ENCODE measurements at places on chromosomes 11 and 22.
A peak's percentile ranks its signal among the peaks of the same experiment; 100 is the strongest.

DNA sequence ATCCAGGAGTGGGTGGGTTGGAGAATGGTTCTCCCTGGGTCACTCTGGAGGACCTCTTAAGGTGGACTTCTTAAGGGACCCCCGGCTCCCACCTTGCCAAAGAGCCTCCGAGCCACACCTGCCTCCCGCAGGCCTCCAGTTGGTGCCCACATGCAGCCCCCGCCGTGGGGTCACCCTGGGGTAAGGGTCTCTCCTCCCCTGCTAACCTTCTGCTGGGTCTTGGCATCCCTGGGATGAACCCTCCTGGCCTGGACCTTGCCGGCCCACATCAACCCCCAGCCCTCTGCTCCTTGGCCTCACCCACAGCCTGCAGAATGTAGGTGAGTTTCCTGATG, 12.5 kb upstream of the MUC6 start:
- no peak for DNase-seq

DNA sequence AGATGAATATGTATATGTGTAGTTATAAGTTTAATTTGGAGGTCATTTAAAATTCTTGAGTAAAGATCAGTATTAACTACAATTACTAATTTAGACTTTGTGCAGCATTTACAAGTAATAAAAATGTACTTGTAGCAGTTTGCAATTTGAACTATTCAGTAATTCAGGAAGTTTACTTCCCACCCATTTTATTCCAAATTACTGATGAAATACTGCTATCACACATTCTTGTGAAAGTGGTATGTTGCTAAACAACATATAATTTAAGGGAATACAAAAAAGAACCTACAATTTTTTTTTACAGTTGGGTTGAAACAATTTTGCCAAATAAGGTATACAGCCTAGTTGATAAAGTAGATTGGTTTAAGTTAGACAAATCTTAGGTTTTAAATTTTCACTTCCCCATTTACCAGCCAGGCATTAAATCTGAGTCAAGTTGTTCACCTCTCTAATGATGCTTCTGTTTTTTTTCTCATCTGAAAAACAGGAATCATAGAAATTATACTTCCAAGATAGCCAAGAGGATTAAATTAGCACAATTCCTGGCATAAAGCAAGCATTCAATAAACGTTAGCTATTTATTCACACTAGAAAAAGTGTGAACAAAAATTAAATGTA, 45.3 kb downstream of the ZBTB44 start:
- DNase-seq = no peak

DNA sequence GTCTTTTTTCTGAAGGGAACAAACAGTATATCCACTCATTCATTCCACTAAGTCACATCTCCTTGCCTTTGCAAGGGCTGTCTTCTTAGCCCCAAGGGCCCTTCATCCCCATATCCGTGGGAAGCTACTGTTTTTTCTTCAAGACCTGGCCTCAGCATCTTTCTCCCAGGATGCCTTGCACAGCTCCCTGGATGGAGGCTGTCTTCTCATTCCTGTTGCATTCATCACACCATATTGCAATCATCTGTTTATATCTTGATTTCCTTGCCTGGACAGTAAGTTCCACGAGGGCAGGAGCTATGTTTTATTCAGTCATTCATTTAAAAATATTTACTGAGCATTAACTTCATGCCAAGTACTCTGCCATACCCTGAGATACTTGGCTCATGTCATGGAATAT, 29.3 kb upstream of the NECTIN1 start:
- DNase-seq = no peak

GRCh38 chr11:129348813-129349212, 26.8 kb upstream of the BARX2 start:
- no peak for DNase-seq

DNA sequence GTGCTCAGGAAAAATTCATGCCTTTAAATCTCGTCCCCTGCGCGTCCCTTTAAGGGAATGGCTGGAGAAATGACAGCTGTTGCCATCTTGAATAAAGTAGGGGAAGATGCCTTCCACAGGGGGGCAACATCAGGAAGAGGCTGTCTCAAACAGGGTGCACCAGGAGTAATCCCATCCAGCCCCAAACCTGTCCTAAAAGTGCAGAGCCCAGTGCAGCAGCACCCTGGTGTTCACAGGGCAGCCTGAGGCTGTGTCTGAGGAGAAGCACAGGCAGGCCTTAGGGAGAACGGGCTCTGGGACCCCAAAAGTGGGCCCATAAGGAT, 10.8 kb upstream of the C11orf96 start:
- no peak for DNase-seq

DNA sequence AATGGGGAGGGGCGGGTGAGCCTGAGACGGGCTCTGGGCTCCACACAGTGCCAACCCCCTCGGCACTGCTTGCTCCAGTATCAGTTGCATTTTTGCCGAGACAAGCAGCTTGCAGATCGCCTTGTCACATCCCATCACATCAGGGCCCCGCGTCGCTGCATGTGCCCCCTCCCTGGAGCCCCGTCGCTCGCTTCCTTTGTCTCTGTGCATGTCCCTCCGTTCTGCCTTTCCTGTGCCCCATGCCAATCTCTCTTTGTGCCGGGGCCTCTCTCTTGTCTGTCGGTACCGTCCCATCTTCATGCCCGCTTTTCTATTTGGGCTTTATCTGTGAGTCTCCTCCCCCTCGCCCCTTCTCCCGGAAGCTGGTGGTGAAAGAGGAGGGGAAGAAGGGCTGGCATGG, 202.2 kb downstream of the CEP164 start:
- DNase-seq = no peak

- no peak for DNase-seq
Observed at GRCh38 chr11:103994094-103994493, 42.3 kb upstream of the DDI1 start.

GRCh38 chr11:5369789-5370188, 13.8 kb upstream of the OR51M1 start:
- no peak for DNase-seq

- DNase-seq = no peak
Observed at GRCh38 chr22:30183861-30184278, 62.7 kb downstream of the LIF start.

GRCh38 chr22:37501610-37502341, 15.6 kb upstream of the MFNG start:
- peak; percentile 59 for DNase-seq

GRCh38 chr11:5246772-5247471, 2.7 kb downstream of the HBG1 start:
- no peak for DNase-seq

GRCh38 chr22:49517667-49518185, 309.9 kb downstream of the BRD1 start:
- no peak for DNase-seq

DNA sequence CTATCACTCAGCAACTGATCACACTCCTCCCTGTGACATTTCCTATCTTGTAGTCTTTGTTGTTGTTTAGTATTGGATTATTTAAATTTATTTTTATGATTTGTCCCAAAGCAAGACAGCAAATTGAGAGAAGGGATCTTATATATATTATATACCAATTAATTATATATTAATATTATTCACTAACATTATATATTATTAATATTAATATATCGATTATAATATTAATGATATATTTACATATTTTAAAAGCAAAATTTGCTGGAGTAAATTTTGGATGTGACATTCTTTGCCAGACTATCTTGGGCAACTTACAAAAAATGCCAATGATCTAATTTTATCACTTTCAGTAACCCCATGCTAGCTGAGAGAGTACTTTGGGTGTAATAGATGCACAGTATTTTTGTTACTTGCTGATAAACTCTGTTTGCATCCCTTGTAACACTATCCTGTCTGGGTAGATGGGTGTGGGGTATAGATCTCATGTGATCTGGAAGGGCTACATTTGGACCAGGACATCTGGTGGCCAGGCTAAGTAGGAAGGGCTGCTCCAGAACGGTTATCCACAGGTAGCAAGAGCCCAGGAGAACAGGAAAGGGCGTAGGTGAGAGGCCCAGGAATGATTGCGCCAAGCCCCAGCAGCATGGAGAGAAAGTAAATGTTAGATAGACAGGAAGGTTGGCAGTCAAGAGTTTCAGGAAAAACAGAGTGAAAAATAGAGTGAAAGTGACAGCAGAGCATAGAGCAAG, 608.6 kb upstream of the KIRREL3 start:
- no peak for DNase-seq

- no peak for DNase-seq
Observed at GRCh38 chr11:125062218-125062930, 731 bp upstream of the SLC37A2 start.

GRCh38 chr22:32355760-32356159, 1.9 kb upstream of the RFPL3 start:
- DNase-seq = peak; percentile 28

GRCh38 chr22:27011133-27011532, 353.7 kb downstream of the MIAT start:
- no peak for DNase-seq

- DNase-seq = peak; percentile 50
Observed at GRCh38 chr22:17920145-17920605, 104.2 kb downstream of the MICAL3 start.

DNA sequence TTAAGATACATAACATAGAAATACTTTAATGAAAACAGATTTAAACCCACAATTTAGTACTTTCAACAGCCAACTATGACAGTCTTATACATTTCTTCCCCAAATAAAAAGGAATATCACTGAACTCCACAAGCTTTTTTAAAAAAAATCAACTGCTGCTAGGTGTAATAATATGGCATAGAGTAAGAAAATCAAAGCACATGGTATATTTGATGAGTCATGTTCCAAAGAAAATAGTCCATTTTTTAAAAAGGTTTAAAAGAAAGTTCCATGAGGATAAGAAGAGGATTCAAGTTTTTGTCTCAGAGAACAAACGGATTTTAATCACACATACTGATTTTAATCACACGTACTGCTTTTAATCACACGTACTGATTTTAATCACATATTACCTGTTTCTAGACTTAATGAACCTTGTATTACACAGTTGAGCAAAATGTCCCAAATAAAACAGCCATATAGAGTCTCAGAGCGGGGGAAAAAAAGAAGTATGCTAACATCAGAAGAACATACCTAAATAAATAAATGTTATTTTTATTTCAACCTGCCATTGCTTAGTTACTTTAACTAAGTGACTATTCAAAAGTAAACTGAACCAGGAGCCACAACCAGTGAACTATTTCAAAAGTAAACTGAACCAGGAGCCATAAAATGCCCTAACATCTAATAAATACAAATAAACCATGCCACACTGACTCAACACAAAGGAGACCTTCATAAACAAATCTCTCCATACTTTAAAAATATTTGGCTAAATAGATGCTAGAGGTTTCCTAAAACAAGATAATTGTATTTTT, 198.4 kb downstream of the SBF2 start:
- no peak for DNase-seq

- no peak for DNase-seq
Observed at GRCh38 chr11:11499300-11499699, 122.5 kb downstream of the GALNT18 start.

DNA sequence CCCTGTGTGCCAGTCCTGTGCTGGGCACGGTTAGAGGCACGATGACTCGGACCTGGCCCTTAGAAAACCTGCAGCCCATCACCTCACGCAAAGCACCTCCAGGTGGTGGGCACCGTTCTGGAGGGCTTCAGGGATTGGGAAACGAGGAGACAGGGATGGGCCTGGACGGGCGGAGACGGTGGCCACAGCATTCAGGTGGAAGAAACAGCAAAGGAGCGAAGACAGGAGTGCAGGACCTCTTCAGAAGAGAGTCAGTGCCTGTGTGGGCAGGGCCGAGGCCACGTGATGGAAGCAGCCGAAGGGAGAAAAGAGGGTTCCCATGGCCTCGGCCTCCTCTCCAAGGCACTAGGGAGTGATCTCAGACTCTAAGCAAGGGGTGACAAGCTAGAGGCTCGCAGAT, 8.1 kb upstream of the SLC22A12 start:
- no peak for DNase-seq

DNA sequence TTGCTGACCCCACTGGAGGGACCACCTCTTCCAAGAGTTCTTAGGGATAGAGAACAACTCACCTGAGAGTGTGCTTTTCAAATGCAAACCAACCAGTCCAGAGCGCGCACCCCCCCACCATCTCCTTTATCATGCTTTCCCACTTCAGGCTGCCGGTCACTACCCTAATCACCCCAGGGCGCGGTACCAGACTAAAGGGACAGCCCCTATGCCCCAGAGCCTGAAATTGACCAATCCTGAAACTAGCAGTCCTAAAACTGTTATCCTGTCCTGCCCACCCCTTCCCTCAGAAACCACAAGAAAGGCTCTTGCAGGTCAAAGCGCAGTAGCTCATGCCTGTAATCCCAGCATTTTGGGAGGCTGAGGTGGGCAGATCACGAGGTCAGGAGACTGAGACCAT, 37.0 kb downstream of the NEAT1 start:
- no peak for DNase-seq

- DNase-seq = no peak
Observed at GRCh38 chr11:100638648-100639047, 48.4 kb upstream of the ARHGAP42 start.

GRCh38 chr11:35324981-35325380, 94.4 kb downstream of the SLC1A2 start:
- DNase-seq = no peak

DNA sequence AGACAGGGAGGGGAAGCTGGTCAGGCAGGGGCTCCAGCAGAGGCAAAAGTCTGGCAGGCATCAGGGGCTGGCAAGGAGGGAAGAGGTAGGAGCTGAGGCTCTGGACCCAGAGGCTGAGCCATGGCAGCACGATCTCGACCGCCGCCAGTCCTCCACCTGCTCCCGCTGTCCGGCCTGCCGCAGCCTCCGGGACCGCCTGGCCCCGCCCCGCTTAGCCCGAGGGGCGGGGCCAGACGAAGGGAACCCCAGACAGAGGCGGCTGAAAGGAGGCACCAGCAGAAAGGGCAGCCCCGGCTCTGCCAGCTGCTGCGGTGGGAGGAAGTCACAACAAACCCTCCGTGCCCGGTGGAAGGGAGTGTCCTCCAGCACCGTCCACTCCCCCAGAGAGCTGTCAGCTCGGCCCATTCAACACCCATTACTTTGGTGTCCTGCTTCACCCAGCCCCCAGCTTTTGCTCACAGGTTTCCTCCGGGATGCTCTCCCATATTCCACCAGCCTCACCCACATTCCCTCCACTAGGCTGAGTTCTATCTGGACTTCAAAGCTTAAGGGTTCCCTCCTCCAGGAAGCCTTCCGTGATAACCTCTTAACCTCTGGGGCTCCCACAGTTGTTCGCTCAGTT, at the start of gene MFNG:
Gene MFNG, minus strand, starts transcription at position 161 of the 622 bp plus-strand sequence. CDS start 207 bp downstream, outside the sequence.
- no peak for DNase-seq

DNA sequence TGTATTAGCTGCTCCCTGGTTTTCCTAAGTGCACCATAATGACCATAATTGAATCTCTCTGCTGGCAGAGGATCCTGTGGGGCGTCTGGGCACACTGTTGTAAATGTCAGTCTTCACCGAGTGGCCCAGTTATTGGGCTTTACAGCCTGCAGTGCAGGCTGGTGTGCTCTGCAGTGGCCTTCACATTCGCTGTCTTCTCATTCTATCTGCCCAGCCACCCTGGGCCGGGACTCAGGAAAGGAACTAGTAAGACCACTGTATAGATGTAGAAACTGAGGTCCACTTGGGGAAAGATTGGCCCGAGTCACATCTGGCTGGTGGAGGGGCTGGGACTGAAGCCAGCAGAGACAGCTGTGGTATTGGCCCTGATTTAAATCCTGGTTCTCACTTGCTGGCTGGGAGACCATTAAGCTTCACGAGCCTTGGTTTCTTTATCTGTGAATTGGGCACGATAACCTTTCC, 49.3 kb downstream of the TSPAN18 start:
- DNase-seq = no peak

- no peak for DNase-seq
Observed at GRCh38 chr11:67157691-67158090, 38.6 kb downstream of the KDM2A start.

Data from NCI-H2029 treated with DMSO at 0.1 percent for 48 hours (cell line).